CD8-positive, alpha-beta memory T cell (primary cell): ENCODE measurements at places on chromosomes 6 and 20.

DNA sequence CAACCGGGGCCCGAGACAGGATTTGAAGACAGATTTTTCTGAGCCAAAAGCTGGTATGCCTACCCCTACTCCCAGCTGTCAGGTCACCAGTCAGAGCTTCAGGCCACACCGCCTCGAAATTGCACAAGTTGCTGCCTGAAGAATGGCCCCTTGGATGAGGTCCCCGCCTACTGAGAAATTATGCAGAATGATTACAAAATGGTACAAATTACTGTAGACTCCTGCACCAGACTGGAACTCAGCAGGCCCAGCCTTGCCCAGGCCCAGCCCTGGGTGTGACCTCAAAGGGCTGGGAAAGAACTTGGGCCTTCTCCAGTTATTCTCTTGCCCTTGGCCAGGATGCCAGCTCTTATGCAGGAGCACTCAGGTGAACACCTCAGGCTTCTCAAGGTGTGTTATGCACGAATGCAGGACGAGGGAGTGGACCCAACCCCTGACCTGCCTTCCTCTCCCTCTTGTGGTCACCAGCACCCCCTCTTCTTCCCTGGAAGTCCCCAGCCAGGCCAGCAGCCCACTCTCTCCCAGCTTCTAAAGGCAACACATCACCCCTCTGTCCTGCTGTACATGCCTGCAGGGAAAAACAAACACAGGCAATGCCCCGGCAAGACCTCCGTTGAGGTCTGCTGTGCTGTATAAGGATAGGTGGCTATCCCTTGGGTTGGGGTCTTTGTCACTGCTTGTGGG is 88.7 kb upstream of the NAA20 start:
- no peak for DNase-seq

DNA sequence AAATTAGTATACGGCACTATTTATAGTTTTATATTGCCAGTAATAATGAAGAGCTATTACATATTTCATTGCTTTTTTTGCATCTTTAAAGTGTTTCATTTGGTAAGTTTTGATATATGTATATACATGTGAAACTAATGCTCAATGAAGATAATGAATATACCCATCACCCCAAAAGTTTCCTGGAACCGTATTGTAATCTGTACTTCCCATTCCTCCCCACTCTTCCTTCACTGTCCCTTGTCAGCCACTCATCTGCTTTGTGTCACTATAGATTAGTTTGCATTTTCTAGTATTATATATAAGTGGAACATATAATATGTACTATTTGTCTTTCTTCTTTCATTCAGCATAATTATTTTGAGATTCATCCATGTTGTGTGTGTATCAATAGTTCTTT is 10.3 kb upstream of the TBC1D32 start:
- no peak for DNase-seq

- DNase-seq, result no peak
These were observed 53.7 kb downstream of the BMP7 start for GRCh38 chr20:57212534-57213276.

DNA sequence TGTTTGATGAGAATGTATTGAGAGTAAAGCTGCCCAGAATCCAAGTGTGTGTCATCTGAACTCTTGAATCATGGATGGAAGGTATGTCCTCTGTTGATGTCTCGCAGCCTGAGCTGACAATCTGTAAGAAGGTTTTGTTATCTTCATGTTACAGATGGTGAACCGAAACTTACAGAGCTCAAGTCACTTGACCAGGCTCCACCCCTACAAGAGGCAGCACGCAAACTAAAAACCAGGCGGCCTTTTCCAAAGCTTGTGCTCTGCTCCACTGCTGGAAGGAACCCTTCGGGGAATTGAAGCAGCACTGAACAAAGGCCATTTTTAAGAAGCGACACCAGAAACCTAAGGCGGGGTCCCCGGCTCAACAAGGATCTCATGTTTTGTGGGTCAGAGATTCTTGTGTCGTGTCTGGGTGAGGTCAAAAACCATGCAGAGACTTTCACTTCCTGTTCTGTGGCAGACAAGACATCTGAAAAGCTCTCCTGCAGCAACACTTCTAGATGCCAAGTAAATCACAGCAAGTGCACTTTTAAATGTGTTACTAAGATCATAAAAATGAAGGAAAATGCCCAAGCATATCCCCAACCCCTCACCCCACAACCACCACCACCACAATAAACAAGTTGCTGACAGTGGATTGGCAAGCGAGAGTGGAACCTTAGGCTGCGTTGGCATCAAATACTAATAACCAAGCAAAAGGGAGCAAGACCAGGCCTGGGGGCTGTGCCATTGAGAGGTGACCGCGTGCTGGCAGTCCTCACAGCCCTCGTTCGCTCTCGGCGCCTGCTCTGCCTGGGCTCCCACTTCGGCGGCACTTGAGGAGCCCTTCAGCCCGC is 27.3 kb downstream of the NQO2 start:
- DNase-seq, result peak; percentile 23

DNA sequence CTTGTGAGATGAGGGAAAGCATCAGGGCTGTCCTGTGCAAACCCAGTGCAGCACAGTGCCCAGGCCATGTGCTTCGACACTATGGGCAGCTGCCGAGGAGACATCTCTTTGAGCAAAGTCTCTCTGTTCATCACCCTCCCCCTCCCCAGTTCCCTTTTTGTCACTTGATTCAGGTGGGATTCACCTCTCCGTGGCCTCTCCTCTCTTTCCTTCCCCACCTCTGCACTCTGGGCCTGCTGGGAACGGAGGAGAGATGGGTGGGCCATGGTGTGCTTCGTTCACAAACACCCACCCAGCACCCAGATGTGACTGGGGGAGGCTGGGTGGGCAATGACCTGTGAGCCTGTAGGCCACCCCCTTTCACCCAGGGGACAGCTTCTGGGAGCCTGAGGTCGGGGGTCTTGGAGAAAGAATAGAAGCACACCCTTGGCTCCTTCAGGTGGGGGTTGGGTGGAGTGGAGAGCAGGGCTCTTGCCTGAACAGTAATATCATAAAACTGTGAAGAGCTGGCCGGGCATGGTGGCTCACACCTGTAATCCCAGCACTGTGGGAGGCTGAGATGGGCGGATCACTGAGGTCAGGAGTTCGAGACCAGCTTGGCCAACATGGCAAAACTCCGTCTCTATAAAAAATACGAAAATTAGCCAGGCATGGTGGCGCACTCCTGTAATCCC is 33.5 kb upstream of the DLGAP4 start:
- DNase-seq, result no peak
